ENCODE measurements at places on chromosomes 6 and 20. TPM values are rescaled to one million over a fixed set of nuclear protein-coding genes. Genes with fewer than 3 reads are reported as not detected.

NMBR gene
- total RNA-seq, result not detected

ARMC12 gene
- not detected for total RNA-seq

AGER gene
- 0.46 TPM for total RNA-seq

CRIP3 gene
- not detected for total RNA-seq

RGS17 gene
- 3.9 TPM for total RNA-seq

ADGB gene
- not detected for total RNA-seq

TCP11 gene
- under 0.01 TPM for total RNA-seq

LTA gene
- not detected for total RNA-seq

CPNE5 gene
- 4.6 TPM for total RNA-seq

All from epithelial cell of umbilical artery (primary cell).